ENCODE measurements at places on chromosomes 2 and 18.

GRCh38 chr18:46696268-46696667 is 39.2 kb upstream of the LOXHD1 start:
- no peak for DNase-seq

- DNase-seq: peak; percentile 44
Measured at GRCh38 chr2:190355968-190356644, 12.7 kb downstream of the INPP1 start.

DNA sequence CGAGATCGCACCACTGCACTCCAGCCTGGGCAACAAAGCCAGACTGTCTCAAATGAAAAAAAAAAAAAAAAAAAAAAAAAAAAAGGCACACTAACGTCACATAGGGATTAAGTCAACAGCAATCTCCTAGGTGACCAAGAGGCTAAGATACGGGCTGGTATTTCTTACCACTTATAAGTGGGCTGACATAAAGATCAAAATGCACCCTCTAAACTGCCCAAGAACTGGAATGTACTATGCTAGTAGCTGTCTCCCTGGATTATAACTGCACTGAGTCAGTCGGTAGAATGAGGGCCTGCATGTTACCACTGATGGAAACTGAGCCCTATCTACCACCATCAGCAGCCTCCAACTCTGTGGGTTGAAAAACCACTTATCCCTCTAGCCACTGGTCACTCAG is 80.6 kb downstream of the KLF7 start:
- no peak for DNase-seq

GRCh38 chr2:163641986-163642385 is 93.8 kb downstream of the FIGN start:
- DNase-seq: no peak

DNA sequence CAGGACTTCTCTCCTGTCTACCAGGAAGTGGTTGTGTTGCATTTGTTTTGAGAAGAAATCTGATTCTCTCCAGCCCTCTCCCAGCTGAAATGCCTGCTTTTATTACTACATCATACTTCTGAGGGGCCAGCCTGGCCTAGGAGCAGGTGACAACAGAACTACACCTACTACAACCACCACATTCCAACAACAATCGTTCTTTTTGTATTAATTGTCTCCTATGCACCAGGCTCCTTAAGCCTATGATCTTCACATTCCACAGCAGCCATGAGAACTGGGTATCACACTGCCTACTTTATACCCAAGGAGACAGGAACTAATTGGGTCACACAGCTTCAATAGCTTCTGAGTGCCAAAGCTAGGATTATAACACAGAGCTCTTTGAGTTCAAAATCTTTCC is 167.7 kb downstream of the TDRD15 start:
- no peak for DNase-seq

- DNase-seq: no peak
Measured at GRCh38 chr18:3972291-3972930, 482.7 kb downstream of the DLGAP1 start.

- no peak for DNase-seq
Measured at GRCh38 chr2:26043862-26044696, 10.2 kb downstream of the RAB10 start.

DNA sequence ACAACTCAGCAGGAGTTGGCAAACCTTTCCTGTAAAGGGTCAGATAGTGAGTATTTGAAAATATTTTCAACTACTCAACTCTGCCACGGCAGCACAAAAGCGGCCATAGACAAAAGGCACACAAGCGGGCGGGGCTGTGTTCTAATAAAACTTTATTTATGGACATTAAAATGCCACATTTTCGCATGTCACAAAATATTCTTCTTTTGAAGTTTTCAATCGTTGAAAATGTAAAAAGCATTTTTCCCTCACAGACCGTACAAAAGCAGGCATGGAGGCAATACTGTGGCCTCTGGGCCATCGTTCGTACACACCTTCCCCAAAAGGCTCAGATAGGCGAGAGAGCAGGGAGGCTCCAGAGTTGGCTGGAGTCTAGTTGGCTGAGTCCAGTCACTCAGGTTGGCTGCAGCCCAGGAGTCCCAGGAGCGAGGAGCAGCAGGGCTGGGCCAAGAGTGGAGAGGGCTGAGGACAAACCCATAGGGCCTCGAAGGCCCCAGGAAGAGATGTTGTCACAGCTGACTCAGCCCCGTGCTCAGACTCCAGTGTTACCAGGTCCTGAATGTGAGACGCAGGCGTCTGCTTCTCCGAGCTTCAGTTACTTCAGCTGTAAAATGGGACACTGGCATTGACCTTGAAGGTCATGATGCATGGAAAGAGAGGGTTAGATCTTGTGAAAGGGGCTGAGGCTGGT is 42.5 kb downstream of the SDC1 start:
- DNase-seq: peak; percentile 79

All from NCI-H2029 (cell line).